Activated gamma-delta T cell treated with Interleukin-2 at 50 U/mL for 16 hours (primary cell): ENCODE measurements at places on chromosomes 5 and 9.

- DNase-seq = peak; percentile 68
Measured at GRCh38 chr9:136283291-136284235, 20.3 kb downstream of the CCDC187 start.

DNA sequence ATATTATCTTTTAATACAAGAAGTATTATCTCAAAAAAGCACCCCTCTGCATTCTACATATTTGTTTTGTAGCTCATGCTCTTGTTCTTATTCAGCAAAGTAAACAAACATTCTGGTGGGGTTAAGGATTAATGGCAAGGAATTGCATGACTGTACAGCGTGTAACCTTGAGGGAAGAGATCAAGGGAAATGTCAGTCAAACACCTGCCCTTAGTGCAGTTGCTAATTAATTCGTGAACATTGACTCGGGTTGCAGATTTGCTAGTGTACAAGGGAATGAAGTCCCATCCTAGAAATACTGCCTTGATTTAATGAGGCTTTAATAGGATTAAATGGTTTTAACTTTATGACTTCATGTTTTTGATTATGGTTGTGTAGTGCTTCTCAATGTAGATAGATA, 1758.1 kb downstream of the MAT2B start:
- no peak for DNase-seq

- no peak for DNase-seq
Measured at GRCh38 chr5:156922207-156922792, 40.7 kb downstream of the TIMD4 start.

GRCh38 chr9:21906881-21907280, 87.3 kb downstream of the CDKN2A start:
- DNase-seq = no peak

DNA sequence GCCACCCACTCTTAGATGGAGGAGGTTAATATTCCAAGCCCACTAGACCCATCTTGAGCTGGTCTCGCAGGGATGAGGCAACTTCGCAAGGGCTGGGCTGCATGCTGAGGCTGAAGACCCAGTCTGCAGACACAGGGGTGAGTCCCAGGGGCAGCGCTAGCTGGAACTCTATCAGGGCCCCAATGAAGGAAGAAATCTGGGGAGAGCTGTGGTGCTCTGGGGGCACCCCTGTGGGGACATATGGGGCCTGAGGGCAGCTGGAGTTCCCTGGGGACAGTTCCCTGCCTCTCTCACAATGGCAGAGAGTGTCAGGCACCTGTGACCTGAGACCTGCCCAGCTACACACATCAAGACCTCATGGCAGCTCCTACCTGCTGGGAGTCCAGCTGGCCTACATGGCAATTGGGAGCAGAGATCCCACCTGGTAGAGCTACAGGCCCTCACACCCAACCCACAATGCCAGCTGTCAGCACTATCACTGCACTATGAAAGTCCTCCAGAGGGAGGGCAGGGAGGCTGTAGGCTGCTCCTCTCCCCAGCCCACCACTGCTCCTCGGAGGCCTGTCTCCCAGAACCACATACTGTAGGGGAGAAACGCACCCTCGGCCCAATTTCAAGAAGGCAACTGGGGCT, 202.2 kb downstream of the GABBR2 start:
- DNase-seq = no peak

- DNase-seq = no peak
Measured at GRCh38 chr5:156778139-156778706, 71.9 kb upstream of the PPP1R2B start.

- no peak for DNase-seq
Measured at GRCh38 chr5:41508696-41509398, 1.6 kb downstream of the PLCXD3 start.
